ENCODE measurements at places on chromosomes 2 and 18.

DNA sequence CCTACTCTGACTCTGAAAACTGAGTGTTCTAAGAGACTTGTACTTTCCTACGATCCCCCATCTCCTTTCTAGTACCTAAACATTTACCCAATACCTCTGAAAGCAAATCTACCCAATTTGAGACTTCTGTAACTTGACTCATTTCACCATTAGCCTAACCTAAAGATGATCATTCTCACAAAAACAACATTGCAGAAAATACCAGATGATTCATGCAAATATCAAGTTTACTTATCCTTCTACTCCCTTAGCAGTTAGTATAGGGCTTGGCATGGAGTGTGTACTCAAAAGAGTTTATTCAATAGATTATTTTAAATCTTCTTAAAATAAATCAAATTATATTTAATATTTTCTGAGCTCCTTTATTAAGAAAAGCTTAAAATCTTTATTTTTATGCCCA lies 89.6 kb downstream of the NR4A2 start:
- DNase-seq = no peak

- DNase-seq = peak; percentile 59
Measured at GRCh38 chr2:182763311-182763912, 47.4 kb downstream of the DNAJC10 start.

GRCh38 chr2:62577994-62578781 lies 72.2 kb upstream of the TMEM17 start:
- DNase-seq = peak; percentile 91

DNA sequence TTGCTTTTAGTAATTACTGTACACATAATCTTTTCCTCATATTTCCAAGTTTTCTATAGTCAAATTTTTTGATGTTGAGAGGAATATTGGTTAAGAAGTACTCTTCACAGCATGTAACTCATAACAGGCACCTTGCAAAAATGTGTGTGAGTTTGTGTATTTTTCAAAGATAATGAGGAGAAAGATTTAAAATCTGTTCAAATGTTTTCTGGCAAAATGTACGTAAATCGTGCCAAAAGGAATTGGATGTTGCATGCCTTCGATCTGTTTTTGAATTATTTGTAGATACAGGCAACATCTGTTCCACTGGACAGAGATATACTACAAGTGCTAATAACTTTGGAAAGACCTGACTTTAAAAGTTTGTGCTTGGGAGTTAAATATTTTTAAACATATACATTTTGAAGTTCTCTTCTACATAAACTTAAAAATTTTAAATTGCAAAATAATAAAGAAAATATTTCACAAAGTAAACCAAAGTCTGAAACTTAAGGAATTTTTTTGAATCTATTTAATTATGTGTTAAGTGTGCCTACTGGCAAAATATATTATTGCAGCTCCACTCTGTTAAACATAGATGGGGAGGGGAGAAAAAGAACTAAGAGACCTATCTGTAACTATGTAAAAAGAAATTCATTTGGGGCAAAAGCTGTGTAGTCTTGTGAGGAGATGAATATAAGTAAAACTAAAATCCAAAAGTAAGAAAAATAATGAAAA lies 133.5 kb upstream of the UBE2E3 start:
- DNase-seq = no peak

- peak; percentile 18 for DNase-seq
Measured at GRCh38 chr2:135984199-135985017, 1.0 kb downstream of the DARS1 start.

DNA sequence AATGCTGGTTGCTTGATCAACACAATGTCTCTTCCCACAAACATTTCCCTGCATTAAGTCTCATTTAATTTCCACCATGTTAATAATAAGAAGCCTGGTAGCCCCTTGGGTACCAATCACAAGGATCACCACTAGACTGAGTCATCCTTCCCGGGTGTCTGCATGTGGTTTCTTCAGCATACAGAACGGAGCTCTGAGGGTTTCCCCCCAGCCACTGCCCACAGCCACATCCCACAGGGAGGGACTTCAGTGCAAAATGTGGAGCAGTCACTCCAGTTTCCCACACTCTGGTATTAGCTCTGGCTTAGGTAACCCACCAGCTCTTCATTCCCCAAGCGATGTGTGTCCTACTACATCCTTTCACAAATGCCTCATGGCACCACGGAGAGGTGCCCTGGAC lies 42.7 kb upstream of the POLE4 start:
- DNase-seq = peak; percentile 66

GRCh38 chr2:235609746-235610145 lies 115.9 kb downstream of the AGAP1 start:
- DNase-seq = no peak

- peak; percentile 71 for DNase-seq
Measured at GRCh38 chr2:101818531-101819451, 121.3 kb downstream of the MAP4K4 start.

GRCh38 chr2:190177249-190178040 lies 114.9 kb upstream of the MSTN start:
- DNase-seq = no peak

DNA sequence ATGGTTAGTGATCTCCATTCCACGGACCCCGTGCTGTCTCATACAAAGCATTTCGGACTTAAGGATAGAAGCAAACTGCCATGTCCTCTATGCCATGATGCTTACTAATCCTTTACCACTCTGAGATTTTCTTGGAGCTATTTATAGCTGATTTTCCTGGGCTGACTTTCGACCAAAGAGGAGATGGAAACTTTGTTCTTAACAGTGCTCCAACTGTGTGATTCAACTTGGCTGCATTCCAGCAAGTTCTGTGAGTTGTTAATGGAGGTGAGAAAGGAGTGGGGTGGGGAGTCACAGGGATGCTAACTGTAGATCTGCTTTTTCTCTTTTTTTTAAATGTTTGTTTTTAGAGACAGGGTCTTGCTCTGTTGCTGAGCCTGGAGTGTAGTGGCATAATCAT lies 45.5 kb upstream of the MSH2 start:
- peak; percentile 67 for DNase-seq

GRCh38 chr18:55093295-55093694 lies 134.0 kb upstream of the CCDC68 start:
- no peak for DNase-seq

- DNase-seq = peak; percentile 96
Measured at GRCh38 chr2:69138793-69139459, 125.9 kb downstream of the ANTXR1 start.

GRCh38 chr2:200367155-200367554 lies 60.7 kb downstream of the SPATS2L start:
- peak; percentile 63 for DNase-seq

GRCh38 chr2:223270548-223270947 lies 218.6 kb downstream of the KCNE4 start:
- no peak for DNase-seq

- peak; percentile 55 for DNase-seq
Measured at GRCh38 chr2:127032621-127033020, 74.3 kb downstream of the BIN1 start.

- peak; percentile 43 for DNase-seq
Measured at GRCh38 chr2:201859949-201860348, 53.6 kb downstream of the CDK15 start.

- peak; percentile 32 for DNase-seq
Measured at GRCh38 chr18:50429207-50429948, 54.5 kb downstream of the SKA1 start.

- DNase-seq = no peak
Measured at GRCh38 chr2:62197925-62198633, 2.2 kb downstream of the B3GNT2 start.

- peak; percentile 71 for DNase-seq
Measured at GRCh38 chr2:55888936-55889335, 34.6 kb downstream of the EFEMP1 start.

DNA sequence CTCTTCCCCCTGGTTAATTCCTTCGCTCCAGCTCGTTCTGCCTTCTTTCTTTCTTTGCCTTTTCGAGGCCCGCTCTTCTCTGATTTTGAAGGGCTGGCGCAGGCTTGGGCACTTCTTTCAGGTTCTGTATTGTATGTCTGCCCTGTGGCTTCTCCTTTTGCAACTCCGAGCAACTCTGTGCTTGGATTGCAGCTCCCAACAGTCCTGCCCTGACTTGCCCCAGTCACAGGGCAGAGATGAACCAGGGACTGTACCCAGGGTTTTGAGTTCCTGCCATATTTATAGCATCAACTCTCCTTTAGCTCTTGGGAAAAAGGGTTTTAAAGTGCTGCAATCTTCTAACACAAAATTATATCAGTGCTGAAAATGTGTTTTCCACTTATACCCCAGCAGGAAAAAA lies 31.1 kb upstream of the CD8A start:
- DNase-seq = no peak

DNA sequence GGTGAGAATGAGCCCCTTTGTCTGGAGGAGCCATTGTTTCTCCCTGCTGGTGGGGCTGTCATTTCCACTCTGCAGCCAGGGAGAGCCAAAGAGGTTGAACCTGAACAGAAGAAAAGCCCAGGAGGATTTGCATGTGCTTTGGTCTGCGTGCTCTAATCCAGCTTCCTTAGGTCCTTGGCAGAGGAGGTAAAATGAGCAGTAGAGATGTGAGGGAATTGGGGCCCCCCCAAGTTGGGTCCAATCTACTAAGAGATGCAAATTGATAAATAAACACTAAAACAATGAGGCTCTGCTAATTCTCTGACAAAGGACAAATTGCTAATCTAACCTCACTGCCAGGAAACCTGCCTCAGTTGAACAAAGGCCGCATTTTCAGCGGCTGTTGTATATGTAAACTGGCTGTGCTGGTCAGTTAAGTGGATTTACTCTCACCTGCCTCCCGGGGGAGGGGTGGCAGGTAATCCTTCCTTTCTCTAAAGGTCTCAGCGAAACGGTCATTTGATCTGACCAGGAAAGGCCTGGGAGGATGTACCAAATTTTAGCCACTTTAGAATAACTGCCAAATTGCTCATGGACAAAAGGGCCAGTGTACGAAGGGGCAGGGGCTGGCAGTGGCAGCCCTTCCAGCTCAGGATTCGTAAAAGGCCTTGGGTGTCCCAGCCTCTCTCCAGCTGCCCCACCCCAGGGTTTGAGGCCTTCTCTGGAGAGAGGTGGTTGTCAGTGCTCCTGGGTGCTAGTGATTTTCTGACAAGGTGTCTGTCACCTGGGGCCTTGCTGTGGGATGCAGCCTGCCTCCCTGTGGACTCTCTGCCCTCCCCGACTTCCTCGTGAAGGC lies 193.6 kb downstream of the MIB1 start:
- no peak for DNase-seq

GRCh38 chr2:217714287-217714751 lies 288.5 kb downstream of the TNS1 start:
- DNase-seq = peak; percentile 59

GRCh38 chr18:22667156-22667555 lies 249.4 kb upstream of the CTAGE1 start:
- DNase-seq = no peak

- no peak for DNase-seq
Measured at GRCh38 chr2:240425697-240426096, 9.8 kb upstream of the GPC1 start.

DNA sequence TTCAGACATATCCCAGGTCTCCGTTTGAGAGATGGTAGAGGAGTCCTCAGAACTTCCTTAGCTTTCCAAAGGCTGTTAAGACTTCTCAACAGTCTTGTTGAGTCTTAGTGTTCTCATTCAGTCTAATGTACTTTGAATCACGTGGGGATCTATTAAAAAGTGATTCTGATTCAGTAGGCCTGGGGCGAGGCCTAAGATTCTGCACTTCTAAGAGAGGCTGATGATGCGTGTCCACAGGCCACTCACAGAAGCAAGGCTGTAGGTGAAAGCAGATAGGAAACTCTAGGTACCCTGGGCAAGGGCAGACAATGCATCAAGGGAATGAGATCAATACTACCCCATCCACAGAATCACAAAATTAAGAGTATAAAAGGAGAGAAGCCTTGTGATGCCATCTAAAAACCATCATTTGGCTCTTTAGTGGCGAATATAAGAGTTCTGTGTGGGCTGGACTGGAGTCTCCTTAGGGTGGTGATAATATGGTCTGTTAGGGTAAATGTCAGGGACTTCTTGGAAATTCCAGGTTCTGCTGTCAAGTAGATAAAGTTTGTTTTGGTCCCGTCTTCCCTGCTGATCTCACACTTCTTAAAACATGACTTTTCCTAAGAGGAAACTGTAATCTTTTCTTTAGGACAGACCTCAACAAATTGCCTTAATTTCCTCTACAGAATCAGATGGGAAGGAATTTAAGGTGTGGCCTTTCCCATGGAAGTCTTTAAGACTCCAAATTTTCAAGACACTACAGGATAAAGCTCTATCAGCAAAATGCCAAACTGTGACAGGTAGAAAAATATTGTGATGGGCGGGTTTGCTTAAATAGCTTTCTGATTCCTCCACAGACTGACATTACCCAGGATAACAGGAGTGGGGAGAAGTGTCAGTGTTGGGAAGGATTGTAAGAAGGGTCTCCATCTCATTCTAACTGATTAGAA lies 45.7 kb upstream of the NEMP2 start:
- no peak for DNase-seq

DNA sequence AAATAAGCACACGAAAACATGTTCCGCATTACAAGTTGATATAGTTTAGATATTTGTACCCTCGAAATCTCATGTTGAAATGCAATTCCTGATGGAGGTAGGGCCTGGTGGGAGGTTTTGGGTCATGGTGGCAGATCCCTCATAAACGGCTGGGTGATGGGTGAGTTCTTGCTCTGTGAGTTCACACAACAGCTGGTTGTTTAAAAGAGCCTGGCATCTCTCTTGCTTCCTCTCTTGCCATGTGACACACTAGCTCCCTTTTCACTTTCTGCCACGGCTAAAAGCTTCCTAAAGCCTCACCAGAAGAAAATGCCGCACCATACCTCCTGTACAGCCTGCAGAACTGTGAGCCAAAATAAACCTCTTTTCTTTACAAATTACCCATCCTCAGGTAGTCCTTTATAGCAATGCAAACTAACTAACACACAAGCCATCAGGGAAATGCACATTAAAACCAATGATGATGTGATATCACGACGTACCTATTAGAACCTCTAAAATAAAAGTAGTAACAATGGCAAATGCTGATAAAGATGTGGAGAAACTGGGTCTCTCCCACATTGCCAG lies 188.5 kb downstream of the ANAPC1 start:
- DNase-seq = no peak

DNA sequence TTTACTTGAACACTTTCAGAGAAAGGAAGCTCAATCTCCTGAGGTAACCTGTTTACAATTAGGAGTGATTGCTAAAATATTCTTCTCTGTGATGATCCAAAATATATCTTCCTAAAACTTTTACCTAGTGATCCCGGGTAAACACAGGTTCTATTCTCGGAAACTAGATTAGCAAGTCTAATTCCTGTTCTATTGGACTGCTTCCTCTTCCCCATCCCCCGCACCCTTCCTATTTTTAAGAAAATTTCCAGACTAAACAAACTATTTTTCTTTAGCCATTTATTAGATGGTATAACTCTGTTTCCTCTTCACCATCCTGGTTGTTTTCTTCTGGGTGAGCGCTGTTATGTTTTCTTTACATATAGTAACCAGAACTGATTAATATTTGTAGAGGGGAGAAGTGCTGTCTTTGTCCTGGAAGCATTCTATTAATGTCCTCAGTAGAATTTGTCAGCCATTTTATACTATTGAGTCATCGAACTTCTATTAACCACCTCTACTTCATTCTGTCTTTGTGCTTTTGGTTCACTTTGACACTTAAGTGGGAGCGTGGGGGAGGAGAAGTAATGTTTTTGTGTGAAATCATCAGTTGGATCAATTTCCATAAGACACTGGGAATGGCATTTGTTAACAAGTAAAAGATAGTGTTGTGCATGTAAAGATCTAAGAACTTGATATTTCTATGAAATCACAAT lies 31.8 kb downstream of the CREB1 start:
- DNase-seq = peak; percentile 31

- DNase-seq = no peak
Measured at GRCh38 chr2:123816203-123816602, 208.9 kb upstream of the CNTNAP5 start.

Measured in iris pigment epithelial cell (primary cell).